ENCODE measurements at places on chromosomes 1 and 21. TPM values are rescaled to one million over a fixed set of nuclear protein-coding genes. Genes with fewer than 3 reads are reported as not detected.

- no peak overlapping the region for H3K27ac ChIP-seq
- H3K4me3 ChIP-seq: no peak overlapping the region
- DNase-seq: no peak
- H3K36me3 ChIP-seq: no peaks in the 10 kb centered on the region
- peaks cover 2% of the 10 kb centered on the region for H3K27me3 ChIP-seq
- H3K4me1 ChIP-seq: no peaks in the 10 kb centered on the region
Measured at GRCh38 chr21:40555021-40555528, 291.9 kb downstream of the DSCAM start.

DNA sequence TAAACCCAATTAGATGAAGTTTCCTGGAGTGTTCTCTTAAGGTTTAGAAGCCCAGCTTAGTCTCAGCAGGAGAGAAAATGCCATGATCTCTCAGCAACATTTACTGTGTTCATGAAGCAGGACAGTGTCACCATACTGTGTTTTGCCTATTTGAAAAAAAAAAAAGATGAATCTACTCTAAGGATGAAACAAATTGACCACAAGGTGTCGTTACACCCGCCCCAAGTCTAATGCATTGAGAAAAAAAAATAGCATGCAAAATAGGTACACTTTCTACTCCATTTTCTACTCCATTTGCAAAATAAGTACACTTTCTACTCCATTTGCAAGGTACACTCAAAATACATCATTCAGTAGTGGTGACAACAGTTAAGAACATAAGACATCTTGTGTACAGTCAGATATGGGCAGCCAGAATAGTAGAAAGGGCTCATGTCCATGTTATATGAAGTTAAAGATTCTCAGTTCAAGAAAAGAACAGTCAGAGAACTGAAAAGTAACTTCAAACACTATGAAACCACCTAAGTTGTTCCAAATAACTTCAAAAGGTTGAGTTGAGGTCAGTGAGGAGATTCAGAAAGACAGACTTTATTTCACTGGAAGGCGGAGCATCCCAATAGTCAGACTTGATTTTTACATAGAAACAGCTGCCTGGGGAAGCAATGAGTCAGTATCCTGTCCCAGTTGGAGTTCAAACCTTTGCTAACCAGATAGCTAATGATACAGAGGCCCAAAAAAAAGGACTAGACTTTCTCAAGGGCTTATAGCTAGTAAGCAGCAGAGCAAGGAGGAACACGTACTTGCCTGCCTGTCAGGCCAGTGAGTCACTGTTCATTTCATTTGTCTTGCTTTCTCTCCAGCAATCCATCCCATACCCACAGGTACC is 13.3 kb downstream of the PLPPR5 start:
- no peak overlapping the region for H3K27ac ChIP-seq
- DNase-seq: peak; percentile 12
- peaks cover 10% of the 10 kb centered on the region for H3K4me1 ChIP-seq
- no peaks in the 10 kb centered on the region for H3K27me3 ChIP-seq
- H3K36me3 ChIP-seq: no peaks in the 10 kb centered on the region
- no peak overlapping the region for H3K4me3 ChIP-seq

GRCh38 chr1:88302843-88303486 is 381.1 kb upstream of the PKN2 start:
- no peak for DNase-seq
- no peaks in the 10 kb centered on the region for H3K27me3 ChIP-seq
- H3K4me1 ChIP-seq: no peaks in the 10 kb centered on the region
- no peak overlapping the region for H3K27ac ChIP-seq

DNA sequence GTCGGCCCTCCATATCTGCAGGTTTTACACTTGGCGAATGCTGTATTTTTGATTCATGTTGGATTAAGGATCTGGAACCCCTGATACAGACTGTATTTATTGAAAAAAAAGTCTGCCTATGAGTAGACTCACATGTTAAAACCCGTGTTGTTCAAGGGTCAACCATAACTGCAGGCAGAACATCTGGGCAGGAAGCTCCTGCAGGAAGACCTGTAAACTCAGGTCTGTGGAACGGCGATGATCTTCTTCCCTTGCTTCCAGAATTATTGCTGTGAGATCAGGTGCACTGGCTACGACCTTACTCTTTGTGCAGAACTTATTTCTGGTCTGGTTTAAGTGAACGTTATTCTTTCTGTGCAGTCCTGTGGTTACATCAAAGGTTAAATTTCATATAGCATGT is 96.6 kb downstream of the DISC1 start:
- no peak overlapping the region for H3K4me3 ChIP-seq
- H3K27ac ChIP-seq: no peak overlapping the region
- H3K27me3 ChIP-seq: no peaks in the 10 kb centered on the region
- DNase-seq: no peak
- no peaks in the 10 kb centered on the region for H3K4me1 ChIP-seq

- H3K27me3 ChIP-seq: no peaks in the 10 kb centered on the region
- no peak overlapping the region for H3K27ac ChIP-seq
- H3K4me3 ChIP-seq: no peak overlapping the region
- peak; percentile 26 for DNase-seq
- no peaks in the 10 kb centered on the region for H3K4me1 ChIP-seq
- no peaks in the 10 kb centered on the region for H3K36me3 ChIP-seq
Measured at GRCh38 chr1:224641030-224641429, 24.9 kb downstream of the CNIH3 start.

DNA sequence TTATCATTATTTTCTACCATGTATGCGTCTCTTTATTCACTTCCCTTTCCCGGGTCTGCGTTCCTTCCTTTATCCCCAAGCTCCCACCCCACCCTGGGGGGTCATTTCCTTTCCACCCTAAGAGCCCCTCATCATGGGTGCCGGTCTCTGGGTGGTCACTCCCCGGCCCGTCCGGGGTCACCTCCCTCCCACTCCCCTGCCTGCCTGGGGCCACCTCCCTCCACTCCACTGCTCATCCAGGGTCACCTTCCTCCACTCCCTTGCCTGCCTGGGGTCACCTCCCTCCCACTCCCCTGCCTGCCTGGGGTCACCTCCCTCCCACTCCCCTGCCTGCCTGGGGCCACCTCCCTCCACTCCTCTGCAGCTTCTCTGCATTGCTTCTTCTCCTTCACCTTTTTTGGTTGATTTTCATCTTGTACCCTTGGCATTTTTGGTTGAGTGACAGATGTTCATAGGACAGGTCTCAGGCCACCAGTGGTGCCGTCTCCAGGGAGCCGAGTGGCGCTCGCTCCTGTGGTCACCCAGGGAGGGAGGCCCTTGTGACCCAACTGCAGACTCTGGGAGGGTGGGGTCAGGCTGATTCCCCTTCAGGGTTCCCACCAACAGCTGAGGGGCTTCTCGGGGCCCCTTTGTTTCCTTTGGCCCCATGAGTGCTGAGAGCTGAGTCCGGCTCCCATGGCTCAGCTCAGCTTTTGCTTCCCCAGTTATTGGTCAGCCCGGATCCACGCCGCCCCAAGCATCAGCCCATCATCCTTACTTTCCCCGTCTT is 48.6 kb upstream of the PCBP3 start:
- DNase-seq: no peak
- no peak overlapping the region for H3K4me3 ChIP-seq

DNA sequence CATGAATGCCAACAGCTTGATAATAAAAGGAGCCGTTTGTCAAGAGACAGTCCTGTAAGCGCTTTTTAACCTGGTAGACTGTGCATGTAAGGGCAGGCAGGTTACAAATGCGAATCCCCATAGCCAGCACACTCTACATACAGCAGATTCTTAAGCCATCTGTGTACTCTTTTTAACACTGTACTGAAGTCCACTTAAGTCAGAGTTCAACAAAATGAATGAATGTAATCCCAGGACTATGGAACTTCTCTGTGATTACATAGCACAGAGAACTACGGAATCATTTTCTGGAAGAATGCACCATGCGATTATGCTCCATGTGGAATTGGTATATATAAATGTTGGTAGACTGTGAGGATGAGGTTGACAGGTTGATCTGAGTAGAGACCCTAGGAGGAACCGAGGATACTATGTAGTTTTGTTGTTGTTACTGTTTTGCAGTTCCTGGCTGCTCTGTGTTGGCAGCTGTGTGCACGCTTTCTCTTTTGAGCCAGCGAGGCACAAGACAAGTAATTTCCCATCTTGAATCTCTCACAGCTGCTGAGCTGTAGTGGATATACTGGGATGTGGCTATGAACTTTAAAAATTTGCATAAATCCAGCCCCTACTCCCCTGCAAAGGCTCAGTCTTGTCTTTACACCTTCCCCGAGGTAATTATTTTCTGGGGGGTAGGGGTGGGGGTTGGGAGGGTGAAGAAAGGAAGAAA is 21.9 kb downstream of the LRRC8D start:
- H3K4me1 ChIP-seq: peaks cover 39% of the 10 kb centered on the region
- H3K36me3 ChIP-seq: peaks cover 14% of the 10 kb centered on the region
- peak overlapping the region; percentile 91 for H3K27ac ChIP-seq
- DNase-seq: no peak
- no peaks in the 10 kb centered on the region for H3K27me3 ChIP-seq

GRCh38 chr1:209808059-209808581 is 2.2 kb upstream of the IRF6 start:
- H3K27me3 ChIP-seq: peaks cover 5% of the 10 kb centered on the region
- DNase-seq: no peak
- H3K36me3 ChIP-seq: no peaks in the 10 kb centered on the region
- no peak overlapping the region for H3K4me3 ChIP-seq

GRCh38 chr1:211711315-211711705 is 35.9 kb upstream of the NEK2 start:
- H3K4me3 ChIP-seq: no peak overlapping the region
- no peak for DNase-seq
- H3K4me1 ChIP-seq: no peaks in the 10 kb centered on the region
- H3K27ac ChIP-seq: no peak overlapping the region

DNA sequence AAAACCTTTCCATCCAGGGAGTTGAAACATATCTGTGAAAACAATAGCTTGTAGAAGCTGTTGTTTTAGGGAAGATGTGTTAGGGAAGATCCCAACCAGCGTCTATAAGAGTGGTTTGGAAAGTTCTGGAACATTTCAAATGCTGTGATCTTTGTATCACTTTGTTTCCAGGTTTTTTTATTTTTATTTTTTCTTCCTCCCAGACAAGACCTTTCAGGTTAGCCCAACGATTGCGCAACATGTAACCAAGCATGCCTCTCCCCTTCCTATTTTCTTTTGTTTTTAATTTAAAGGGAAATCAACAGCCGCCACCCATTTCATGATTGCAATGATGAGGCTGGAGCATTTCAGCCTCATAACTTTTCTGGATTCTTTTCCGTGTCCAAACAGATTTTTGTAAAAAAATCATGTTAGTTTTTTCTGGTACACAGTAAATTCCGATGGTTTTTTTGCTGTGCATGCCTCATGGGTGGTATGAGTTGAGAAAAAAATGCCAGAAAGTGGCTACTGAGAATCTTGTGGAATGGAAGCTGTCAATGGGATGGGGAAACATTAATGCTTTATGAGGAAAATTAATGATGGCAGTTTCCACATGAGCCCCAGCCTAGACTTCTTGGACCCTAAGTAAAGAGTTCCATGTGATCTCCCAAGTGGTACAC is 109.3 kb downstream of the RUNX1 start:
- no peaks in the 10 kb centered on the region for H3K27me3 ChIP-seq
- peaks cover 93% of the 10 kb centered on the region for H3K4me1 ChIP-seq
- H3K4me3 ChIP-seq: no peak overlapping the region

- no peaks in the 10 kb centered on the region for H3K36me3 ChIP-seq
- no peak overlapping the region for H3K27ac ChIP-seq
- H3K4me3 ChIP-seq: no peak overlapping the region
- no peak for DNase-seq
Measured at GRCh38 chr1:160993544-160994193, 27.3 kb downstream of the F11R start.

DNA sequence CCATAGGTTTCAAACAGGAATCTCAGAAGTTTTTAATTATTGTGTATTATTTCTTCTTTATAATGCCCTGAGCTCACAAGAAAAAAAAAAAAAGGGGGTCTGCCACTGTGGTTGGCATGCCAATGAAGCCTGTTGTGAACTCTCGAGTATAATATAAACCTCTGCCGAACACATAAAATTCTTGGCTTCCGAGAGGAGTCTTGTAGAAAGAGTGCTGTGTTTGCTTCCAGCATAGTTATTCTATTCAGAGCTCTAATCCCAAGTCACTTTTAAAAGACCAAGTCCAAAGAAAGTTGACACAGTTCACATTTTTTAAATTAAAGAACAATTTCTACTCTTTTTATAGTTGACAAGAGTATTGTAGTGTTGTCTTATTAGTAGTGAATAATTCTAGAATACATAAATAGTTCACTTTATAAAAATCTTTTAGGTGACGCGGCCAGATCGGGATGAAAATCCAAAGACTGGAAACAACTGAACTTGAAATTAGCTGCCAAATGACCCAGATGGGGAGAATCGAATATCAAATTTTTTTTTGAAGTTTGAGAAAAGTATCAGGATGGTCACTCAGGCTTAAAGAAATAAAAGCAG is 293.2 kb downstream of the DUSP10 start:
- no peak overlapping the region for H3K4me3 ChIP-seq
- H3K27ac ChIP-seq: no peak overlapping the region
- DNase-seq: no peak
- peaks cover 20% of the 10 kb centered on the region for H3K27me3 ChIP-seq
- no peaks in the 10 kb centered on the region for H3K36me3 ChIP-seq

GRCh38 chr1:153617663-153618062 is 1.5 kb upstream of the S100A14 start:
- H3K27me3 ChIP-seq: no peaks in the 10 kb centered on the region
- no peaks in the 10 kb centered on the region for H3K36me3 ChIP-seq
- H3K4me3 ChIP-seq: no peak overlapping the region
- DNase-seq: peak; percentile 72

DNA sequence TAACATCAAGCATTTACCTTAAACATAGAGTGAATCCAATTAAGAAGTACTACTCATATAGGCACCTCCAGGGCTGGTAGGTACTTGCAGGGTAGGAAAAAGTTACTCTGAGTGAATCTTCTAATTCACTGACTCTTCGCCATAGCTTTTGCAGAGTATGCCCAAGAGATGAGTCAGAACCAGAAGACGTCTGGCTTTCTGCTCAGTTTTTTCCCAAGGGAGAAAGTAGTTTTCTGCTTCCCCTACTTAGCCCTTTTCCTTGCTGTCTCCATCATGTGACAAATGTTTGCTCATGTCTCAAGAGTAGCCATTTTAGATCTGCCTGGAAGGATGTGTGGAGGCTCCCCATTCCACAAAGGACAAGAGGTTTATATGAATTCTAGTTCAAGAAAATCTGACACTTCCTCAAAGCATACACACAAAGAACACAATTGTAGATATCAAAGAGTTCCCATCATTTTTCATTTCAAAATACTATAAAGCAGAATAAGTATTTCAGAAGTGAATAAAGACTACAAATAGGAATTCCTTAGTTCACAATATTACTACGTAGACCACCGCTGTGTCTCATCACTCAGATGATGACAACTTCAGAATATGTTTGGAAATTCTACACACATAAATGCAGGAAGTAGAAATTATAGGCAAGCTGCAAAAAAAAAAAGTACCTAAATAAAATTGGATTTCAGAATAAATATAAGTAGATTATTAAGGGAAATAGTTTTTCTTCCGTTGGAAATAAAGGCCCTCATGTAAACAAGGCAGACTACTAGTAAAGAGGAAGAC is 98.5 kb downstream of the ASH1L start:
- no peaks in the 10 kb centered on the region for H3K27me3 ChIP-seq
- H3K27ac ChIP-seq: no peak overlapping the region
- peaks cover 47% of the 10 kb centered on the region for H3K4me1 ChIP-seq
- peaks cover 10% of the 10 kb centered on the region for H3K36me3 ChIP-seq
- no peak for DNase-seq
- H3K4me3 ChIP-seq: no peak overlapping the region

The S100A12 gene
- total RNA-seq: not detected

The ATP6V1G3 gene
- total RNA-seq: not detected

The VWA5B1 gene
- not detected for total RNA-seq

The KRTAP6-2 gene
- total RNA-seq: not detected

The S100A1 gene
- total RNA-seq: not detected

The RNF186 gene
- total RNA-seq: not detected
